Glomerular endothelial cell (primary cell): ENCODE measurements at places on chromosomes 5 and 9.

- DNase-seq: no peak
These were observed at the start of gene ADCY2 for GRCh38 chr5:7395947-7396712. Gene ADCY2, plus strand, starts transcription at chr5:7396138. Its CDS starts 159 bp downstream, at chr5:7396297.

GRCh38 chr5:171478946-171479775, 59.7 kb downstream of the FGF18 start:
- DNase-seq: no peak

- DNase-seq: no peak
These were observed 85.2 kb downstream of the ANKRD33B start for GRCh38 chr5:10648806-10649665.

GRCh38 chr9:125088752-125089151, 54.6 kb downstream of the SCAI start:
- no peak for DNase-seq

- DNase-seq: no peak
These were observed 325.9 kb upstream of the DAB2 start for GRCh38 chr5:39750661-39751060.

- no peak for DNase-seq
These were observed 36.3 kb upstream of the OTULINL start for GRCh38 chr5:14545308-14545707.

DNA sequence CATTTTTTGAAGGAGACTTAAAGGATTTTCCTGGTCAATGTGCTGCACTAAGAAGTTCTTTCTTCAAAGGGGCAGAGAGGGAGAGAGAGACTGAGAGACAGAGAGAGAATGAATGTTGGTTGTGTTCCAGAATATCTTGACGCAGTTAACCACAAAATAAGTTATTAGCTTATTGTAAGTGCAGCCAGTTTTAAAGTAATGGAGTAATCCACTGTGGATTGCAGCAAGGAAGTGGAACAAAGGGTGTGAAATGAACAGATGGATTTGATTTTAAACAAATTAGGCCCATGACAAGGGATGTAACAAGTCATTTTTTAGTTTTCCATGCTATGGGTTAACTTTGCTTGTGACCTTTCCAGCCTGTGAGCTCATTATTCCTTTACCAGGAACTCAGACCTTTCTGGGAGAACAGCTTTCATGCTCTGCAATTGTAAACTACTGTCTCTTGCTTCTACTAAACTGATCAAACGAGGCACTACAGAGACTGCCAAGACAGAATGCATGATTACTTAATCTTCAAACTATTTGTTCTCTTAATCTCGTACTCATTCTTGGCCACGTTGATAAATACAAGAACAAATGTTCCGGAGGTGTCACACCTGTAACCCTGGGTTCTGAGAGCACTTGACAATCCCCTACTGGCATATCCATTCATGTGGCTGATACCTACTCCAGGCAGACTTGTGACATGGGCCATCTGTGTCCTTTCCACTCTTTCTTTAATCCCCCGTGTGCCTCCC, 131.1 kb downstream of the TLE1 start:
- no peak for DNase-seq

- DNase-seq: no peak
These were observed 39.8 kb downstream of the SRD5A1 start for GRCh38 chr5:6673031-6673430.

DNA sequence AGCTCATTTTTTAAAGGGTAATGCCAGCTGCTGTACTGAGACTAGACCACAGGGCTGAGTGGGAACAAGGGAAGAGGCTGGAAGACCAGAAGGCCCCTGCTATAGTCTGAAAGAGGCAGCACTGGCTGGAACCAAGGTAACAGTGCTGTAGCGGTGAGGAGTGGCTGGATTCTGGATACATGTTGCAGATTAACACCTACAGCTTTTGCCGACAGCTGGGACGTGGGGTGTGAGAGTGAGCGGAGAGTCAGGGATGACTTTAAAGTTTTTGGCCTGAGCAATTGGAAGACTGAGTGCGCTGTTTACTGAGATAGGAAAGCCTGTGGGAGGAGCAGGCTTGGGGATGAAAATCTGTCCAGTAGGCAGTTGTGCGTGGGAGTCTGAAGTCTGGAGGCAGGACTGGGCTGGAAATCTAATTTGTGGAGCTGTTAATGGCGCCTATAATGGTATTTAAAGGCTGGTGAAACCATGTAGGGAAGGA, 26.5 kb downstream of the AQP7 start:
- no peak for DNase-seq

DNA sequence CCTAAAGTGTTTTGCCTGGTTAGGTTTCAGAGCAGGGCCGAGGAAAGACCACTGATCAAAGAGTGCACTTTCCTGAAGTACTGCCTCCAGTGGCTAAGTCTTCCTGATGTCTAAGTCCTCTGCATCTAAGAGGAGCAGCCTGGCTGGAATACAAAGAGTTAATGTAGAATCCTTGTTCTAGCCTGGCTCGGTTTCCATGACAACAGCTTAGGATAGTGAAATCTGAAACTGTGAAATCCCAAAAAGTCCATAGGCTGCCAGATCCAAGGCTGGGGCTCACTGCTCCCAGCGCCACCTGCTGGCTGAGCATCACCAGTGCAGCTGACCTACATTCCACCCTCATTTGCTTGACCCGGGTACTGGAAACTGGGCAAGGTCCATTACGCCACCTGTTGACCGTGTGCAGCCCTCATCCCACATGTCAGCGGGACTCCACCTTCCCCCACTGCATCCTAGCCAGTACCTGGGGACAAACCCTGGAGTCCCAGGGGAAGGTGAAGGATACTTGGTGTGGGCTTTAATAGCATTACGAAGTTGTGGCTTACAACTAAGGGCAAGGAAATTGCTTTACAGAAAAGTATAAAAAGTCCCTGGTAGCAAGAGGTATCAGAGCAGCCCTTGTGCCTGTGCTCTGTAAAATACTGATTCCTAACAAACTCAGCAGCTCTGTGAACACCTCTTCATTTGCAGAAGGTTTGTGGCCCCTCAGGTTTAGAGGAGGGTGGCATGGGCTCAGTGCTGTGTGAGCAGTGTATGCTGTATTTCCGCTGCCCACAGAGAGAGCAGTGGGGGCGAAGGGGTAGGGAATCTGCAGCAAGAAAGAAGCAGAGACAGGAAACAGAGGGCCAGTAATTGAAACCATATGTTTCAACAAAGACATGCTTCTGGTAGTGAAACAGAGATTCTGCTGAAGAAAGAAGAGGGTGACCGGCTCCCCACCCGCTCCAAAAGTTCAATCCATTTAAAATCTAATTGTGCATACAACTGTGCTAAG, 36.0 kb downstream of the PCDHGC5 start:
- peak; percentile 73 for DNase-seq
